GM12864 (cell line): ENCODE measurements at places on chromosomes 1 and 21.

DNA sequence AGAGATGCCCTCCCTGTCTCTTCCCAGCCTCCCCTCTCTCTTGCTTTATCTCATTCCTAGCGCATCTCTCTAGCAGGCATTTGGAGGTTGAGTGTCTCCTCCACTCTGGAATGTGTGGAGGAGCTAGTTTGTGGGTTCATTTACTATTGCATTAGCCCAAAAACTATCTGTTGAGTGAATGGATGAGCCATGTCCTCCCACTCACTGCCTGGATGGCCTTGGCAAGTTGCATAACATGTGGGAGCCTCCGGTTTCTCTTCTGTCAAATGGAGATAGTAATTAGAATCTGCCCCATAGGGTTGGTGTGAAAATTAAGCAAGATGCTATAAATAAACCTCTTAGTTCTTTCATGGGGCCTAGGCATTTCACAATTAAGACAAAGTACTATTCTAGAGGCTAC is 181.8 kb downstream of the KAZN start:
- no peak for DNase-seq

DNA sequence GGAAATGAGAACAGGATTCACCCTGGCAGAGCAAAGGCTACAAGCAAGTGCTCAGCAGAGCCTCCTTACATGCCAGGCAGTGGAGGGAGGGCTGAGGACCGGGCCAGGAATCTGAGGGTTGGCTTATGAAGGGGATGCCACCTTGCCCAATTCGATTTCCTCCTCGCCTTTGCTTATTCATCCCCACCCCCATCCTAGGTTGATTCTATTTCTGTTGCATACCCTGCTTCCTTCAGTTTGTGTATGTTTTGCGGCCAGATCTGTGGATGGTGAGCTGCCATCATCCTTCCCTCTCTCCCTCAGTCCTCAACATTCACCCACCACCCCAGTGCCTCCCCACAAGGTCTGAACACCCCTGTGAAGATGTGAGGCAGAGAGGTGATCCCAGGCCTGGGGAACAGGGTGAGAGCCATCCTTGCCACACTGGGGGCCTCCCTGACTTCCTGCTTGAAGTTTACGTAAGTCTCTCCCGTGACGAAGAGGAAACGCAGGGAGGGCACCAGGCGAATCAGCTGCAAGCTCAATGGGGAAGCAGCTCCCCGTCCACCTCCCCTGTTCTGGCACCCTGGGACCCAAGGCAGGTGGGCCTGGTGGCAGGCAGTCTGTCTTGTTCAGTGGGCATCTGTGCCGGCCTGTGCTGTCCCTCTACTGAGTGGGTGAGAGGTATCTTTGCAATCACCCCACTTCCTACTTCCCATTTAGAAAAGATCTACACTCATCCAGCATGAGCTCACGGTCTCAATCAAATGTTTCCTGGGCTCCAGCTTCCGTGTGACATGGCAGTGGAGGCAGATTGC is 50.6 kb upstream of the CNTN2 start:
- DNase-seq: no peak

DNA sequence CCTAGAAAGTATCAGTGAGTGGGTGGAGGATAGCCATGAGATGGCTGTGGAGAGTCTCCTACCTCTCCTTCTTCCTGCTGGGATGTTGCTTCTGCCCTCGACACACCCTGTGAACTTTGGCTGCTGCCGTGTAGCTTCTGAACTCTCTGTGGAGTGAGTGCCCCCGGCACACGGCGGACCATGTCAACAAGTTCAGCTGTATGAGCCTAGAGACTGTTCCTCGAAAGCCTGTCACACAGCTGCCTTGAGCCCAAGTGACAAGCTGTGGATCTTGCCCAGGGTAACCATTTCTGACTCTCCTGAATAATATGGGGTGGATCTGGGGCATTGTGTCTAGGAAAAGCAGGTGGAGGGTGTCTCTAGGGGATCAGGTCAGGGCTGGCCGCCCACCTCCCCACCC is 143.2 kb downstream of the NOS1AP start:
- no peak for DNase-seq

DNA sequence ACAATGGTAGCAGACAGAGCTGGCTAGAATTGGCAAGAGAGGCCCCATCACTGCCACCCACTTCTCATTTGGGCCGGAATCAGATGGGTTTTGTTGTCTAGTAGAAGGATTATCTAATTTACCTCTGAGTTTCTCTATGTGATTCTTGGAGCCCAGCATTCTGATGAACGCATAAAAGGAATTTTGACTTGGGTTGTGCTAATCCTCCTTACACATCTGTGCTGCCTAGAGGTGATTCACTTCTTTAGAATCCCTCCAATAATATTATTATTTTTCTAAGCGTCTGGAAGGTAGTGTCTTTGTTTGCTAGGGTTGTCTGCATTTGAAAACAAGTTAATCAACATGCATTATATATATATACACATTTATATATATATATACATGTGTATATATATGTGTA is 118.1 kb downstream of the RUNX1 start:
- no peak for DNase-seq

DNA sequence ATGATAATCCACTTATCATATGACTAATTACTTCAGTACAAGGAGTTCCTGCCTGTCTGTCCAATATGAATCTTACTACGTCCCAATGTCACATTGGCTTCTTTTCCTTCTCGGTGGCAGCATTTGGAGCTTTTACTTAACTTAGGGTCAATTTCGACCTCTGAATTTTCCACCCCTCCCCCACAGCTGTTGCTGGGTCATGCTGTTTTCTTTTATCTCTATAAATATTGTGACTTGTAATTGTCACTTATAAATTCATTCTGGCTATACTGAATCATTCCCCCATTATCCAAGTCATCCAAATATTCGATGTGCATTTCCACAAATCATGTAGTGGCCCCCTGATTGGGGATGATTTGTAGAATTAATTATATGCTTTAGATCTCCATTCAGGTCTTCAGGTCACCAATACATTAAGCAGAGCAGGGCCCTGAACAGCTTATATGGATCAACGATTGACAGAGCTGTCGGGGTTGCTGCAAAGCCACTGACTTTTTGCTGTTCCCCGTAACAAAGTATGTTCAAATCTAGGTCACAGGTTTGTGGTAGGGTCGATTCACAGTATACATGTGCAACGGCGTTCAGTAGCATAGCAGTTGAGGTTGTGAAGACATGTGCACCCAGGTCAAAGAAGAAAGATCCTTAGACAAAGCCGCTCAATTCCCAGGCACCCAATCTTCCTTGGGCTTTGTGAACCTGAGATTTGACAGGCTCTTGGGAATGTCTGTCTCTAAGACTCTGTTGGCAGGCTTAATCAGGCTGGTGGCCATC is 18.3 kb upstream of the RNU1-4 start:
- DNase-seq: no peak

- DNase-seq: no peak
Measured at GRCh38 chr1:207830788-207831187, 78.9 kb downstream of the CD46 start.

DNA sequence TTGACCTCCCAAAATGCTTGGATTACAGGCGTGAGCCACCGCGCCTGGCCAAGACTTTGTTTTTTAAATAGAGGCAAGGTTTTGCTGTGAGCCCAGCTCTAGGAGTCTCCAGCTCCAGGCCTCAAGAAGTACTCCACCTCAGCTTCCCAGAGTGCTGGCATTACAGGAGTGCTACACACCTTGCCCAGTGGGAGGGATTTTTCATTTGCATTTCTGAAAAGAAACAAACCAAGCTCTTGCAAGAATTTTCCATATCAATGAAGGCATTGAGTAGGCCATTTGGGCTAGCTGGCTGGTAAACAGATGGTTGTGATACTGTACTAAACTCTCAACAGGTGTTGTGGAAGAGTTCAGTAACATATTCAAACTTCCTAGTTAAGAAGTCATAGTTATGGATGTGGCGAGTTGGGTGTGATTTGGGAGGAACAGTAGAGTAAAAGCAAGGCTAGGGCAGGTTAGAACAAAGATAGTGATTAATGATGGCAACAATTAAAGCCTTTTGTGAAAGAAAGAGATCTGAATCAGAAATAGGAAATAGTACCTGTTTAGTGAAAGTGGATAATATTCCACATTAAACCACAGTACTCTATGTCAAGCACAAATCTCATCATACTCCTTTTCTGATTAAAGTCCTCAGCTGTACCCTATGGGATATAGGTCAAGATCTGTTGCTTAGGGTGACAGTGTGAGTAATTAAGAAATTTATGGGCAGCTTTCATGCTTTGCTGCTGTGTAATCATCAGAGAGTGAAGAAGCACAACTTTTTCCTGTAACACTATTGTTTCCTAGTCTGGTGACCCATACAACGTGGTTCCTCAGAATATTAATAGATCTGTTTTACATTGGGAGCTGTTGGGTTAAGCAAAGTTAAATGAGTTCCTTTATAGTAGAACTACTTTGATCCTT is 10.7 kb downstream of the AKIRIN1 start:
- DNase-seq: no peak

DNA sequence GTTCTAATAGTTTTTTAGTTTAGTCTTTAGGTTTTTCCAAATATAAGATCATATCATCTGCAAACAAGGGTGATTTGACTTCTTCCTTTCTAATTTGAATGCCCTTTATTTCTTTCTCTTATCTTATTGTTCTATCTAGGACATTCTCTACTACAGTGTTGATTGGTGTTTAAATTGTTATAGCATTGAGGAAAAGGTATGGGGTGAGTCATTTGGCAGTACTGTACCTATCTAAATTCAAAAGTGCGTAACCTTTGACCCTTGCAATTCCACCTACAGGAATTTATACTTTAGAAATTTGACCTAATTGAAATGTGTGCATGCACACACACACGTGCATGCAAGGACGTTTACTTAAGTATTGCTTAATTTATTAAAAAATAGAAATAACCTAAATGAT is 78.3 kb downstream of the MAB21L3 start:
- no peak for DNase-seq

- no peak for DNase-seq
Measured at GRCh38 chr1:33381977-33382376, 48.9 kb downstream of the PHC2 start.

GRCh38 chr1:89810880-89811279 is 10.0 kb upstream of the LRRC8D start:
- DNase-seq: no peak

GRCh38 chr1:158454537-158454936 is 7.1 kb upstream of the OR10K1 start:
- DNase-seq: no peak

GRCh38 chr21:24910591-24910990 is 696.7 kb downstream of the MRPL39 start:
- no peak for DNase-seq

DNA sequence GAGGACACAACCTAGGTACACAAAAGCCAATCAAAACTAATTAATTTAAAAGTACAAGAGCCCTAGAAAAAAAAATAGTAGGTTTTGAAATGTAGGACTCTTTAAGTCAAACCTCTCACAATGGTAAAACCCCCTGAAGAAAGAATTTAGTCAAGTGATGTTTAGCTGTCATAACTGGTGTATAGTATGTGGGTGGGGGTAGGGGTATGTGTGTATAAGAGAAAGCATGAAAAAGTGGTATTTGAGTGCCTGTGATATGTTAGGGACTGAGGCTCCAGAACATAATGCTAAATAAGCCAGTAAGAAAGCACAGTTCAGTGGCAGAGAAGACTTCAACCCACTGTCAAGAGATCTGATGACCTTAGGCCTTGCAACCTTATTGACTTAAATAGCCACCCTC is 507.9 kb downstream of the TTLL7 start:
- DNase-seq: no peak

DNA sequence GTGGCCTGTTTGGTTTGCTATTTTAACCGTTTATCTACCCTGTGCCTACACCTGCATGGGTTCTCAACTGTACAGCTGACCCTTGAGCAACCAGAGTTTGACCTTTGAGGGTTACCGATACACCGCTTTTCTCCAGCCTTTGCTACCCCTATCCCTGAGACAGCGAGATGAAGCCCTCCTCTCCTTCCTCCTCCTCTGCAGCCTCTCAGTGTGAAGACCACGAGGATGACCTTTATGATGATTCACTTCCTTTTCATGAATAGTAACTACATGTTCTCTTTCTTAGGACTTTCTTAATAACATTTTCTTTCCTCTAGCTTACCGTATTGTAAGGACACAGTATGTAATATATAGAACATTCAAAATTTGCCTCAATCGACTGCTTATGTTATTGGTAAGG is 14.5 kb upstream of the RNF187 start:
- DNase-seq: no peak
